ENCODE measurements at places on chromosomes 1 and 21.
A peak's percentile ranks its signal among the peaks of the same experiment; 100 is the strongest.

DNA sequence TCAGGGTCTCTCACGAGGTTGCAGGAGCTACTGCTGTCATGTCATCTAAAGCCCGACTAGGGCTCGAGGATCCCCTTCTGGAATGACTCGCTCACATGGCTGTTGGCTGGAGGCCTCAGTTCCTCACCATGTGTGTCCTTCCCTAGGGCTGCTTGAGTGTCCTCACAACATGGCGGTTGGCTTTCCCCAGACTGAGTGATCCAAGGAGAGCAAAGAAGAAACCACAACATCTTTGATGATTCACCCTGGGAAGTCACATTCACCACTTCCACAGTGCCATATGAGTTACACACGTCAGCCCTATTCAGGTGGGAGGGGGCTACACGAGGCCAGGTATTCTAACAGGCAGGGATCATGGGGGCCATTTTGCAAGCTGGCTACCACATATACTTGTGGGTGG is 64.9 kb downstream of the FHAD1 start:
- DNase-seq: no peak

DNA sequence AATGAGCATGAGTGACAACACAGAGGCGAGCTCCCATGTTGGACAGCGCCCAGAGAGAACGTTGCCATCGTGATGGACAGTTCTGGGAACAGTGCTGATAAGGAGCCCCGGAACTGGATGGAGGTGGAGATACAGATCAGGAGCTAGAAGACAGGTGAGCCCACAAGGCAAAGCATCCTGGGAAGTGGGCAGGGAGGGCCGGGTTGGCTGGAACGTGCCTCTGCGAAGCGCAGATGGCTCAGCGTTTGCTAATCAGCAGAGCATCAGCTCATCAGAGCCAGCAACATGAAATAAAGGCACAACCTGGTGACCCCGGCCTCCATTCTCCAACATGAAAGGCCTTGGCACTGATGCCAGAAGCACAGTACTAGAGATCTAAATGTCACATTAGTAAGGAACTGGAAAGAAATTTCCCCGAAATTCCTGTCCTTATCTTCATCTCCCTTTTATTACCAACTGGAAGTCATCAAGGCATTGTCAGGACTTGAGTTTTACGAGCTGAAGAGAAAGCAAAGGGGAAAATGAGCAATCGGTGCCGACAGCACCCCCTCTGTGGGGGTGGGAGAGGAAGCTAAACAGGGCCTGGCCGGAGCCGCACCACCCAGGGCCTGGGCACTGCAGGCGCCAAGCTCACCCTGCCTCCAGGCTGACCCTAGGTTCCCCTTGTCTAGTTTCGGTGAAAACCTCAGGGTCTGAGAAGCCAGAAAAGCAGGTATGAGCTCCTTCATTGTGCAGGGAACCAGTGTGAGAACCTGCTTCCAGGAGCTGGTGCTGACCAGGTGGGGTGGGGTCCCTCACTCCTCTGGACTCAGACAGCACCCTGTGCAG is 19.9 kb downstream of the ABCA4 start:
- no peak for DNase-seq

DNA sequence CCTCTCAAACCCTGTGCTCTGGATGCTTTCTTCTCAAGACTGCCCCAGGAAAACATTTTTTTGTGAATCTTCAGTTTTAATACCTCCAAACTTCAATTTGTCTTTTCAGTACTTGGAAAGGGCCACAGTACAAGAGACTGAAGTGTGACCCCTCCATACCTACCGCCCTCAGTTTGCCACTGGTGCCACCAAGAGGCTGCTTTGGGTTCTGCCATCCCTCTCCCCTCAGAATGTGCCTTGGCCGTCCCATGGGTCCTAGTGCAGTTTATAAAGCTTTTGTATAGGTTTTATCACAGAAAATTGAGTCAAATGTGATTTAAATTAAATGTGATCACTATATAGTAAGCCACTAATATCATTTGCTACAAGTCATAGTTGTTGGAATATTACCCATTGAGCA is 60.8 kb upstream of the PGD start:
- peak; percentile 4 for DNase-seq

GRCh38 chr21:42287193-42288083 is 27.8 kb downstream of the TFF3 start:
- no peak for DNase-seq

DNA sequence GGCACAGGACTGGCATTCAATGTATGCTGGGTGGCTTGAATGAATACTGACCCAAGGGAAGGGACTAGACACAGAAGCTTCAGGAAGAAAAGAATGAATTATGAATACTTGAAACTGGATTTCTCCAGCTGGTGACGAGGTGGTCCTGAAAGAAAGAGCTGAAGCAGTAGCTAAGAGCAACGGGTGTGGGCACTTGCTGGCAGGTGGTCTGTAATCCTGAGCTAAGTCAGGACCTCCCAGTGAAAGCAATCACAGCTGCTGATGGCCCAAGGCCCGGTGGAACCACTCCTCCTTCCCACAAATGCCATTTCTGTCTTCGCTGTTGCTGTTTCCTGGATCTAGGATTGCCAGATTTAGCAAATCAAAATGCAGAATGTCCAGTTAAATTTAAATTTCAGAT is 47.0 kb downstream of the NEK2 start:
- peak; percentile 15 for DNase-seq

GRCh38 chr21:36753556-36753955 is 54.6 kb downstream of the SIM2 start:
- no peak for DNase-seq

- no peak for DNase-seq
Observed at GRCh38 chr1:217471403-217471802, 159.5 kb downstream of the GPATCH2 start.

All from NCI-H524 treated with DMSO at 0.1 percent for 48 hours (cell line).